CD4-positive, alpha-beta T cell treated with Interferon alpha-2 for 1 hour (primary cell): ENCODE measurements at places on chromosomes 4 and X.

- no peak for DNase-seq
These were observed 104.4 kb downstream of the ARSF start for GRCh38 chrX:3145716-3146115.

DNA sequence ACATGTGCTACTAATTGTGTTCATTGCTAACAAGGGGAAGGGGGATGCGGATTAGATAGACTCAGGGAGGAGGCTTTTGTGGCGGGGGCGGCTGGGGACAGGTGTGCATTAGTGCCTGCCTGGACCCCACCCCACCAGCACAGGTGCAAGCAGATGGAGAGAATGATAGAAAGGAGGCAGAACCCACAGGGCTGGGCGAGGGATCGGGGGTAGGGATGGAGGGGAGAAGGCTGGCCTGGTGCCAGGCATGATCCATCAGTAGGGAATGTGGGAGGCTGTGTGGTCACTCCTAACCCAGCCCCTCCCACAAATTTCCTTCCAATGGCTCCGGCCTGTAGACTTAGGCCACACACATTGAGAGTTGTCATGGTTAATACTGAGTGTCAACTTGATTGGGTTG lies 30.5 kb upstream of the CRMP1 start:
- DNase-seq, result no peak

- no peak for DNase-seq
These were observed 129.1 kb downstream of the FBXO8 start for GRCh38 chr4:174154215-174154854.

DNA sequence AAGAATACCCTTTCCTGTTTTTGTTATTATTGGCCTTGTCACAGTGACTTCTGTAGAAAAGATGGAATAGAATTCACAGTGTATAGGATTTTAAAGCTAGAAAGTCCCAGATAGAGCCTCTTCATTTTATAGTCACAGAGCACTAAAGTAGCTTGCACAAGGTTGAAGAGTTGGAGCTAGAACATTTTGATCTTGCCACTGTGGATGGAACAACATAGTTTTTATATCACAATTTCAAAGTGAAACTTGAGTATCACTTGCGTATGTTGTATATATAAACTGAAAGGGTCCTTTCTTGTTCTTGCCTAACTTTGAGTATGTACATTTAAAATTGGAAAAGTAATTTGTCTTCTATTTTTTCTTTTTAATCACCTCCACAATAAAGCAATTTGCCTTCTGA lies 2.7 kb downstream of the USO1 start:
- no peak for DNase-seq

DNA sequence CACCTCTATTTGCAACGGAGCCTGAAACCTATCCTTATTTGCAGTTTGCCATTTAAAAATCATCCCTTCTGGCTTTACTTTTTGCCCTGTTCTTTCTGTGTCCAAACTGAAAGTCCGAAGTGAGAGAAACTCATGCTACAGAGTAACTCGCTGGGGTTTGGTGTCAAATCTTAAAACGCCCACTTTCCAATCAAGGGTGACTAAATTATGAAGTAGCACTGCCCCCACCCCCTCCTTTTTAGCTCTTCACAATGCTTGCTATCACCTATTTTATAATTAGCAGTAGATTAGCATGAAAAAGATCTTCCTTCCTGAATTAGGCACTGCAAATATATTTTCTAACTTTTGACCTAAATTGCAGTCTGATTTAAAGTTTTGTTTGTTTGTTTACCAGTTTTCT lies 52.5 kb downstream of the VGLL1 start:
- DNase-seq, result no peak

DNA sequence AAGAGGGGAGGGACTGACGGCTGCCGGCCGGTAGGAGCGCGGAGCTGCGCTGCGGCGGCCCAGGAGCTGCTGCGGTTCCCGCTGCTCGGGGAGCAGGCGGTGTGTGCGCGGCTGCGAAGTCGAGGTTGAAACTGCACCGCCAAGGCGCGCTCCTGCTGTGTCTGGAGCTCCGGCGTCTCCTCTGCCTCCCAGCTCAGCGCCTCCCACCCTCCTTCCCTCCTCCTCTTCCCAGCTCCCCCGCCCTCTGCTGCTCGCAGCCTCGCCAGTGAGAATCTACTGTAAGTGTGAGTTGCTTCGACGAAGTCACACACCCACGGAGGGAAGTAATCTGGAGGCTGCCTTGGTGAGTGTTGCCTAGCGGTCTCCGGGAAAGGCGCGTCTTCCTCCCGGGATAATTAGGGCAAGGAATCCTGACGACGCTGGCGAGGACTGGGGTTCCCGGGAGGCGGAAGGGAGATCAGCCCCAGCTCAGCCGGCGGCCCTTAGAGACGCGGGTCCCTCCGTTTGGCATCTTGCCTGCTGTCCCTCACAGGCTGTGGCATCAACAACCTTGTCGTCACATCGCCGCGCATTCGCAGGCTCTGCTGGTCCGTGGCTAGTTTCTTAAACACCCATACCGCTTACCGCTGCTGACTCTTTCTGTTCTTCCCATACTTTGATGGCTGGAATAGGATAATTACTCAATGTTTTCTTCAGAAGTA lies at the start of gene EPHA5:
TSS of gene EPHA5 (minus strand) at position 159 of the 701 bp plus-strand sequence. CDS start 747 bp downstream, outside the sequence.
- no peak for DNase-seq

GRCh38 chr4:184953971-184954370 lies 64.3 kb upstream of the HELT start:
- no peak for DNase-seq

DNA sequence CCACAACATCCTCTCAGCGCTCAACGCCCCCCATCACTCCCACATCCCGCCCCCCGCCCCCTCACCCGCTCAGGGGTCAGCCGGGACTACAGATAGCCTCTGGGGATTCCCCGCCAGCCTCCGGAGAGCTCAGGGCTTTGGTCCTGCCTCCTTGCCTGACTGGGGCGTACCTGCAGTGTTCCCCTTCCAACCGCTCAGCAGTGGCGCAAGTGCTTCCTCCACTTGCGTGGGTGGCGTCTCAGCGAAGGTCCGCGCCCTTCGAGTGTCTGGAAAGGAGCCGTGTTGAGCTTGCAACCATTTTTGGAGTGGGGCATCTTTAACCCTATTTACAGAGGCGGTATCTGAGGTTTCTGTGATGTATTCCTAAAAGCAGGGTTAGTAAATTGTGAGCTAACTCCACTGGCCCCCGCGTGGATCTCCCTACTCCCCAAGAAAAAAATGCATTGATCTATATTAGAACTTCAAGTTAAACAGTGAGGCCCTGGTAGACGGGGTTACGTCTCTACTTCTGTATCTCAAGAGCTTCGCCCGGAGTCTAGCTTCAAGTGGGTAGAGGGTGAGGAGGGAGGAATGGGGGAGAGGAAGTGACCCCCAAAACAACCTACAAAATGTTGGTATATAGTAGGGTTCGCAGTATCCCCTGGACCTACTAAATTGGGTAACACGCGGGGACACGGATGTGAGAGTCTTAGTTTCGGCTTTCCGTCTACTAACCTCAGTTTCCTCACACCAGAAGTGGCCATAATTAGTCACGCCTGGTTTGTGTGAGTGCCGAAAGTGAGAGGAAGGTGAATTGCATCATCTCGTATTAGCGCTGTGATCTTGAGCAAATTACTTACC lies 16.1 kb downstream of the NKX3-2 start:
- no peak for DNase-seq

- no peak for DNase-seq
These were observed 26.5 kb downstream of the RASGEF1B start for GRCh38 chr4:81445196-81445595.

- DNase-seq, result no peak
These were observed 121.7 kb downstream of the GRXCR1 start for GRCh38 chr4:43014256-43014655.

DNA sequence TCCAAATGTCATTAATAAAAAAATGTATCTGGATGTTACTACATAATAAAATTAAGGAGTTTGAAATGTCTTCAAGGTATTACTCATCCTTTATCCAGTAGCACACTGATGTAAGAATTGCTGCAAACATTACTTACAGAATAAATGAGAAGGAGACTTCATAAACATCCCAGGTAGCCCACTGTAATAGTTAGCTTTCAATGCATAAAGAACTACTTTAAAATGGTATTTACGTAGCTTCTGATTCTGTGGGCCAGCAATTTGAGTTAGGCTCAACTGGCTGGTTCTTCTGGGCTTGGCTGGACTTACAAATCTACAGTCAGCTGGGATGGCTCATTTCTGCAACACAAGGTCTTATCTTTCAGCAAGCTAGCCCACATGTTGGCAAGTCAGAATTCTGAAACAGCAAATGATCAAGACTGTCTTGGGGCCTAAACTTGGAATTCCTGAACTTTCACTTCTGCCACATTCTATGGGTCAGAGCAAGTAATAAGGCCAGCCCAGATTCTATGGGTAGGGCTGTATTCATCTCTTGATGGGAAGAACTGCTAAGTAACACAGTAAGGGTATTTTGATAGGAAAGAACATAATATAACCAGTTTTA lies 522.5 kb downstream of the IQCM start:
- DNase-seq, result no peak
